KBM-7 (cell line): ENCODE measurements at places on chromosomes 1 and 21.

DNA sequence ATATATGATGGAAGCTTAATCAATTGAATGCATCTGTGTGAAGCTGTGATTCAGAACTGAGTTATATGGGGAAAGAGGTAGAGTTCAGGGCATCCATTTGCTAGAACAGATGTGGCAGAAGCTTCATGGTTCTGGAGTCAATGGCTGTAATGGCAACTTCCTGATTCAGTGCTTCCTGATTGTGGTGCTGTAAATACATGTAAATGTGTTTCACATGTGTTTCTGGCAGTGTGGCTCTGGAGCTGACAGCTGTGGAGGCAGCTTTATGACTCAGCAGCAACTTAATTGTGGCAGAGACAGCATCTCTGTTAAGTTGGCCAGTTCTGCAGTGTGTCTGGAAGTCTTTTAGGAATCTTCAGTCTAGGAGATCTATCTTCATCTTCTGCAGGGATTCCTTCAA, 226.6 kb upstream of the ZRANB2 start:
- DNase-seq, result peak; percentile 79

DNA sequence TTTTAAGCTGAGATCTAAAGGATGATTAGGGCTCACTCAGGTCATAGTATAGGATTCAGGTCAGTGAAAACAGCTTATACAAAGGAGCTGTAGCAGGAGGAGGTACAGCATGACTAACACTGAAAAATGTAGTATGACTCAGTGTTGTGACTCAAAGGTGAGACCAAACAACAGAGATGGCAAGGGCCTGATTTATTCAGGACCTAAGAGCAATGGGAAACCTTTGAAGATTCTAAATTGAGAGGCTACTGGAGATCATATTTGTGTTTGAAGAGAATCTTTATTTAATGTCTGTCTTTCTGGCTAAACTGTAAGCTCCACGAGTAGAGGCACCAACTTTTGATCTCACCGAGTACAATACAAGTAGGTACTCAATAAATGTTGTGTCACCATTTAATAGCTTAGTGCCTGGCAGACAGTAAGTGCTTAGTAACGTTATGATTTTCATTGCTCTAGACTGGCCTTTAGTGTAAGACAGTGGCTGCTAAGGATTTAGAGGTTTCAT, 43.5 kb downstream of the PRKAA2 start:
- DNase-seq, result no peak

DNA sequence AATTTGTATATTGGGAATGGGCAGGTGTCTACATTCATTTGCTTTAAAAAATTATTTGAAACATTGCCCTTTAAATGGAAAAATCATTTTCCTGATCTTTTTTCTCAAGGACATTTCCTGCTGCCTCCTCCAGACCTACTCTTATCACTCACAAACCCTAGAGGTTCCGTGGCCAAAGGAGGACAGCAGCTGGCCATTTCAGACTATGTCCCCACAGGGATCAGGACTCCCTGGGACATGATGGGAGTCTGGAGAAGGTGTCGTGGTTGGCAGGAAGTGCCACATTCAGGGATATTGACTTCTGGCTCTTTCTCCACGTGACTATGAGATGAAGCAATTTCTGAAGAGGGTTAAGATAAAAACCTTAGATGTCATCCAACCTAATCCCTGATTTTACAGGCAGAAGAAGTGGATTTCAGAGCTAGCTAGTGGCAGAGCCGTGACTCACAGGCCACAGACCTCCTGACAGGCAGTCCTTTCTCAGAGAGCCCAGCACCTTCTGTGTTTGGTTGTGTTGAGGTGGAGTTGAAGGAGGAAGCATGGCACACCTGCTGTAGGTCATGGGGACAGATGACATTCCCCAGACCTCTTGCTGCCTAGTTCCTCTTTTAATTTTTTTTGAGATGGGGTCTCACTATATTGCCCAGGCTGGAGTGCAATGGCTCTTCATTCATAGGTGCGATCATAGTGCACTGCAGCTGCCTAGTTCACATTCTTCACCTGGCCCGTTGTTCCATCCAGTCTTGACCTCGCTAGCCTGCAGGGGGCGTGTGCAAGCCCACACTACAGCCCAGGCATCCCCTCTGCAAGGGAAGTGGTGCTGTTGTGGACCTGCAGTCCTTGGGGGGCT, 25.5 kb upstream of the IL10 start:
- DNase-seq, result peak; percentile 42

GRCh38 chr1:207205614-207206061, 101.6 kb downstream of the C4BPA start:
- no peak for DNase-seq

- peak; percentile 8 for DNase-seq
Measured at GRCh38 chr1:107593501-107594209, 371.3 kb downstream of the VAV3 start.

DNA sequence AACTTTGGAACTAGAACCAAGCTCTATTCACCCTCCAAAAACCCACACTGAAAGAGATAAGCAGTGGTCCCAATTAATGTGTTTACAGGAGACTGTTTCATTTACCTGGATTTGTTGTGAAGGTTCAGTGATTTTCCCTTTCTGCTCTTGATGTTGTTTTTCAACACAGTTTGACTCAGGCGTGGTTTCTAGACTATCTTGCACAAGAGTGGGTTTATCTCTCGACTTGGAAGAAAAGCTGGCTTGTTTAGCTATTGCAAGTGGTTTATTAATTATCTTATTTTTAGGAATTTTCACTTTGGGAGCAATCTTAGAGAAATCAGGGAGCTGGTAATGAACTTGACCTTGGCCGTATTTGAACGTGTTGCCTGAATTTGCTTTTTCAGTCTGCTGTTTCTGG, 5.3 kb downstream of the AKNAD1 start:
- DNase-seq, result no peak

GRCh38 chr1:180199018-180199417, 31.0 kb upstream of the LHX4 start:
- DNase-seq, result no peak

DNA sequence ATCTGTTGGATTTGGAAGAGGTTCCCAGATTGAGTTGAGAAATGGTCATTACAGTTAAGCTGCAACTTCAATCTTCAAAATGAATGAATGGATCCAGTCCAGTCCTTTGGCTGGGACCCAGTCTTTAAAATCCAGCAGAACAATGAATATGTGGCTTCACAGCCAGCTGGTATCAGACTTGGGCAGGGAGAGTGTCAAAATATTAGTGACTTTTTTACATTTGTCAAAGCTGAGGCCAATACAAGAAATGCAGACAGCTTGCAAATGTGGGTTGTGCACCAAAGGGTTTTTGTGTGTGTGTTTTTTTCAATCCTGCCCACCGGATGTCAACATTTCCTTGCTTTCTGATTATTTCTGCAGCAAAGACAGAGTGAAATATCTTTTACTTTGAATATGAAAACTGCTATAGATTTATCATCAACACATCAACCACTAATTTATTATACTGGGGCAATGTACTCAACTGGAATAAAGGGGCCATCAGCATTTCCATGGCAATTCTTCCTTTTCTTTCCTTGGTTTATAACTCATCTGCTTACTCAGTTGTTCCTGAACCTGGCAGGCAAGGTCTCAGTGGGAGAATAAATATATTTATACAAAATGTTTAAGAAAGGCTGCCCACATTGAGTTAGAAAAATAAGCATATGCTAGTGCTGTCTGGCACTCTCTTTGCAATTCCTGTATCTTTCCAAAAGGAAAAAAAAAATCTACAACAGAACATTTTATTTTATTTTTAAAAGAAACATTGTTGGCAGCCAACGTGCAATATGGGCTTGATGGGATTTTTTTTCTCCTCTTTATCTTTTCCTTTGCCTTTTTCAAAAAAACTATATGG, 491.6 kb upstream of the C1orf87 start:
- no peak for DNase-seq

DNA sequence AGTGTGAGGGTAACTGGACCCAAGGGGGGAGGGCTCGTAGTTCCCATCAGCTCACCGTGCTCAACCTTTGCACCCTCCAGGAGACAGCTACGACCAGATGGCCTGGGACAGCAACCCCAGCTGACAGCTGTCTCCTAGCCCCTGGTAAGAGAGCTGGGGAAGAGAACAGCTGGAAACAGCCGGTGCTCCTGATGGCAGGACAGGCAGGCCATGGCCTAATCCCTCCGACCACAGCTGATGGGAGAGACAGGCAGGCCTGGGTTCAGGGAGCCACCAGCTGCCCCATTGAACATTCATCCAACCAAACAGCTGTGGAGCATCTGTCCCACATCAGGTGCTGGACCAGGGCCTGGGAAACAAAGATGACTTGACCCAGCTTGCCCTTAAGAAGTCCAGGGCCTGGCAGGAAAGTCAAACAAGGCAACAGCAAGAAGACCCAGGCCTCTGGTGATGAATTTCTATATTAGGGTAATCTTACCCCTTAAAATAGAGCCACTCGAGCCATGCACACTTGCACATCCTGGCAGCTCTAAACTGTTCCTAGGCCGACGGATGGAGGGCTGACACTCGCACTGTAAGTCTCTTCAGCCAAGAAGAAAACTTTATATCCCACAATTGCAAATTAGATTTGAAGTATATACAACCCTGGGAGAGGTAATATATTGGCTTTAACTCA, 12.2 kb downstream of the OLFML2B start:
- DNase-seq, result no peak

DNA sequence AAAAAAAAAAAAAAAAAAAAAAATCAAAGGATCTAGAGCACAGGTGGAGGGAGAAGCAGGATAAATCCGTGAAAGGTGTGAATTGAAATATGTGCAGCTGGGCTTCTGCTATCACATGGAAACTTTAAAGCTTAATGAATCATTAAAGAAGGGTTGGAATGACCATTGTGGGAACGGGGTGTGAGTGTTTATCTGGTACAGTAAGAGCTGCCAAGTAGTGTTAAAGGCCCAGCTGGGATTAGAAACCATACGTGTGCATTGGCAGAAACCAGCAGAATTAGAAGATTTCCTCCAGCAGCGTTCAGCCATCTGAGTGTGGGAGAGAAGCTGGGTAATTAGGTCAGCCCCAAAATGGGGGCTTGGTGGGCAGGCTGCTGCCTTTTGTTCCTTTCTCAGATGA, 13.5 kb downstream of the FALEC start:
- DNase-seq, result no peak

DNA sequence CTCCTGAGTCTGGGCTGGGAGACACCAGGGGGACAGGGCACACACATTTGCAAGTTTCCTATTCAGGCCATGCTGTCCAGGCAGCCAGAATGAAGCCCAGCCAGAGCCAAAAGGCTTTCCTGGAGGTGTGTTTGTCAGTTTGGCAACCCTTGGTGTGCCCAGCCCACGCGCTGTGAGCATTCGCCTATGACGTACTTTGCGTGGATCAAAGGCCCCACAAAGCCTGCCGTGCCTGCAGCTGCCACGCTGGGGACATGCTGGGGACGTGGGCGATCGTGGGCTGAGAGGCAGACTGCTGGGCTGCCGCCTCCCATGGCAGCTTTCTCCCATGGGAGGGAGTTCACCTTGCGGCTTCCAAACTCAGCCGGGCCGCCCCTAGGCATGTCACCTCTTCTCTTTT, 57.5 kb downstream of the CD247 start:
- DNase-seq, result no peak

DNA sequence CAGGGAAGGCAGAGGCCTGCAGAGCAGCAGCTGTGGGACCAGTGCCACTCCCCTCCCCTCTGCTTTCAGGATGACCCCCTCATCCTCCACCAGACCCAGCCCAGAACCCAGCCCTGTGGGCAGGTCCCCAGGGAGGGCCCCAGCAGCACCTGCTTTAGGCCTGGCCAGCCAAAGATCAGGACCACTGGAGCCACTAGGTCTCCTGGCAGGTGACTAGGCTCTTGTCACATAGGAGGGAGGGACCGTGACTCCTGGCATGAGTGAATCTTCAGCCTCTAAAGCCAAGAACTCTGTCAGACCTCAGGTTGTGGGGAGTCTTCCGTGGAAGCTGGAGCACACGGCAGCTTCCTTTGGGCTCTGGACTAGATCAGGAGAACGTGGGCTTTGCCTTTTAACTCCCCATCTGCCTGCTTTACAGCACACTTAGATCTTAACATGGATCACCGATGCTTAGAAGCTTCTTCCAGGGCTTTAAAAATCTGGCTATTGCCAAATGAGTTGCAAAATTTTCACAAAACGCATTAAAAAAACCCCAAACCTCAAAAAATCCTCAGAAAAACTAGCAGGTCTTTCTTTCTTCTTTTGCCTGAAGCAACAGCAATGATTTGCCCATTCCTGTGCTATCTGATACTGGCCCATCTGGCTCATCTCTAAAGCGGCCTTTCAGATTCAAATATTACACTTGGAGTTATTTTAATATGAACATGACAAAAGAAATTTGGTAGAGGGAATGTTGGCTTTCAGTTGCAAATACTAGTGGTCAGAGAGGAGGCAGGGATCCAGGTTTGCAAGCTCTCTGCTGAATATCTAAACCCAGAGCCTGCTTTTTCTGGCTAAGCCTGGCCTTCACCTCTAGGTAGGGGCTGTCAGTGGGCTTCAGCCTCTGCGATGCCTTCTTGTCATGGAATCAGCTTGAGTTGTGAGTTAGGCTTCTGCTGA, 235.2 kb downstream of the SDCCAG8 start:
- no peak for DNase-seq

- DNase-seq, result no peak
Measured at GRCh38 chr21:44911384-44912157, 9.1 kb downstream of the ITGB2 start.

- DNase-seq, result no peak
Measured at GRCh38 chr1:185401019-185401418, 84.0 kb upstream of the IVNS1ABP start.

DNA sequence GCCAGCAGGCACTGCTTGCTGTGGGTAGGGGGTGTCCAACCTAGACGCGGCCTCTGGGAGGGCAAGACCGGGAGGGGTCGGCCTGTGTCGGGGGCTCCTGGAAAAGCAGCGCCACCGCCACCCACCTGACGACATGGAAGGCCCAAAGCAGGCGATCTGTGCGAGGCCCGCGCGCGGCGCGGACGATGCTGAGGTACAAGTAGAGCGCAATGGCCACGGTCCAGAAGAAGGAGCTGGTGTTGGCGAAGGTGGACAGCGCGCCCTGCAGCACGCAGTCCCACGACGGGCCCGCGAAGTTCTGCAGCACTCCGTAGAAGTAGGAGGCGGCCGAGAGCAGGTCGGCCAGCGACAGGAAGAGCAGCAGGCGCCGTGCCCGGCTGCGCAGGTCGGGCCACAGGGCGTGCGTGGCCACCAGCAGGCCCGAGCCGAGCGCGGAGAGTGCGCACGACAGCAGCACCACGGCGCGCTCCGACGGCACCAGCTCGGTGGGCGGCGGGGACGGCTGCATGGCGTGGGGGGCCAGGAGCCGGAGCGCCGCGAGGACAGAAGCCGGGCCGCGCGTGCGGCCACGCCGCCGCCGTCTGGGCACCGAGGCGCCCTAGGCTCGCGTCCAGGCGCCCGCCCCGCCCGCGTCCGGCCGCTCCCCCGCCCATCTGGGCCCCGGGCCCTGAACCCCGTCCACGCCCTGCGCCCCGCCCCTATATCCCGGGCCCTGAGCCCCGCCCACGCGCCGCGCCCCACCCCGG, at the start of gene GPR157:
Gene GPR157 (minus strand): TSS at position 583 of the 746 bp plus-strand sequence. CDS start 75 bp downstream, at position 508.
- DNase-seq, result peak; percentile 54
